ENCODE measurements at places on chromosomes 12 and 14. TPM values are rescaled to one million over a fixed set of nuclear protein-coding genes. Genes with fewer than 3 reads are reported as not detected.

Gene MANSC4
- total RNA-seq = not detected

Gene ANO4
- not detected for total RNA-seq

Gene NPFF
- not detected for total RNA-seq

Gene POLE2
- total RNA-seq = 36.3 TPM

Gene DCTN2
- 99.3 TPM for total RNA-seq
